Fibroblast of mammary gland (primary cell): ENCODE measurements at places on chromosomes 4 and X.

DNA sequence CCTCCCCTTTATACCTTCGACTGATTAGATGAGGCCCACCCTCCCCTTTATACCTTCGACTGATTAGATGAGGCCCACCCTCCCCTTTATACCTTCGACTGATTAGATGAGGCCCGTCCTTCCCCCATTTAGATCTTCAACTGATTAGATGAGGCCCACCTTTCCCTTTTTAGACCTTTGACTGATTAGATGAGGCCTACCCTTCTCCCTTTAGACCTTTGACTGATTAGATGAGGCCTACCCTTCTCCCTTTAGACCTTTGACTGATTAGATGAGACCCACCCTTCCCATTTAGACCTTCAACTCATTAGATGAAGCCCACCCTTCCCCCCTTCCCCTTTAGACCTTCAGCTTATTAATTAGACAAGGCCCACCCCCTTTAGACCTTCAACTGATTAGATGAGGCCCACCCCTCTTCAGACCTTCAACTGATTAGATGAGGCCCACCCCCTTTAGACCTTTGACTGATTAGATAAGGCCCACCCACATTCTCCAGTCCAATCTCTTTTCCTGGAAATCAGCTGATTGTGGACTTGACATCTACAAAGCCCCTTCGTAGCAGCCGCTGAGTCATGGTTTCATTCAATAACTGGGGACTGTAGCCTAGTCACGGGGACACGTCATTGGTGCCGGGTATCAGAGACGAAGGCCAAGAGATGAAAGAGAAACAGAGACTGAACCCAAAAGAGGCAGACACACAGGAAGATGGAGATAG, 28.8 kb upstream of the IL3RA start:
- DNase-seq = no peak

- DNase-seq = peak; percentile 7
Observed at GRCh38 chr4:31204874-31205273, 484.7 kb downstream of the PCDH7 start.

DNA sequence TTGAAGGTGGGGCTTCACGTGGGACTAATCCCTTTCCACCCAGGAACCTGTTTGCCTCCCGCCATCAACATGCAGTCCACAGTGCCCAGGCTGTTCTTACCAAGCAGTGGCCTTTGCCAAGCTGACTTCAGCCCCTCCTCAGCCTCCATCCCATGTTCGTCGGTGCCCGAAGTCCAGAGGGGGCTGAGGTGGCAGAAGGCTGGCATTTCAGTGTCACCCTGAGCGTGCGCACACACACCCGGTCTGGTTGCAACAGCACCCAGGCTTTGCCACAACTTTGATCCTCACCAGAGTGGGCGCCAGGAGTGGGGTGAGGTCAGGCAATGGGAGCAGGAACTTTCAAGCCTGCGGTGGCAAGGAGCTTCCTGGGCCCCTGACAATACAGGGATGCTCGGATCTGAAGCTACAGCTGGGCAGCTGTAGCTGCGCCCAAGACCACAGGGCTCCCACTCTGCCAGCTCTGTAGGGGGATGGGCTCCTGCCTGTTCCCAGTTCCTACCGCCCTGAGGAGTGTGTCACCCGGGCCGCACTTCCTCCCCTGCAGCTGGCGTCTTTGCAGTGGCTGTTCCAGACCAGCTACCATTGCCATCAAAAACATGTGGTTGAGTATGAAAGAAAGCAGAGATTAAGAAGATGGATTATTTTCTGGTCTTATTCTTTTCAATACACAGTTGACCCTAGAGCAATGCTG, 428.0 kb downstream of the EPHA5 start:
- no peak for DNase-seq

GRCh38 chr4:7499661-7500060, 64.9 kb upstream of the PSAPL1 start:
- no peak for DNase-seq

DNA sequence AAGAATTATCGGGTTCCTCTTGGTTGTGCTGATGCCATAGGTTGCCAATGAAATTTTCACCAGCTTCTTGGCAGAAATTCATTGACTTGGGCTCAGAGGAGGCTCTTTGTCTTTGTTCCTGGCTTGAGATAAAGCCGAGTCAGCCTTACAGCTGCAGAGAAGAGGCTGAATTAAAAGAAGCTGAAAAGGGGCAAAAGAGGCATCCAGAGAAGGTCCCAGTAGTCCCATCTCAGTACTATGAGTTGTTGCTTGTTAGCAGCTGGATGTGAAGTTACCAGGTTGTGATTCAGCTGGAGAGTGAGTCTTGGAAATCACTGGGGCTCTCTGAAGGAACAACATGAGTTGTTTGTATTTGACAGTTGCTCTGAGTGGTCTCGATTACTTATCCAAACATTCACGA, 59.7 kb downstream of the SMAD1 start:
- DNase-seq = peak; percentile 41
